ENCODE measurements at places on chromosomes 6 and 20.

- no peak for ATAC-seq
Observed at GRCh38 chr6:156654919-156655918, 122.0 kb upstream of the ARID1B start.

DNA sequence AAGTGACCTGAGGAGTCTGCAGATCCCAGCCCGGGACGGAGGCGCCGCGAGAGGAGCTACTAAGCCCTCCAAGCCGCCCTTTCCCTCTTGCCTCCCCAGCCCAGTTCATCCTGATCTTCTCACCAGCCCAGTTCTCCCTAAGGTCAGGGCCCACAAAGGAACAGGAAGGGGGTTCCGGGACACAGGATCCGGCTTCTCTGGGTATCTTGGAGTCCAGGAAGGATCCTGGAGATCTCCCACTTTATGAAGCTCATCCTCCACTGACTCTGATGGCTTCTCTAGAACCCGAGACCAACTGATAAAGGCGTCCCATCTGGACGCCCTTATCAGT lies 36.9 kb upstream of the HLA-C start:
- peak; percentile 7 for ATAC-seq

DNA sequence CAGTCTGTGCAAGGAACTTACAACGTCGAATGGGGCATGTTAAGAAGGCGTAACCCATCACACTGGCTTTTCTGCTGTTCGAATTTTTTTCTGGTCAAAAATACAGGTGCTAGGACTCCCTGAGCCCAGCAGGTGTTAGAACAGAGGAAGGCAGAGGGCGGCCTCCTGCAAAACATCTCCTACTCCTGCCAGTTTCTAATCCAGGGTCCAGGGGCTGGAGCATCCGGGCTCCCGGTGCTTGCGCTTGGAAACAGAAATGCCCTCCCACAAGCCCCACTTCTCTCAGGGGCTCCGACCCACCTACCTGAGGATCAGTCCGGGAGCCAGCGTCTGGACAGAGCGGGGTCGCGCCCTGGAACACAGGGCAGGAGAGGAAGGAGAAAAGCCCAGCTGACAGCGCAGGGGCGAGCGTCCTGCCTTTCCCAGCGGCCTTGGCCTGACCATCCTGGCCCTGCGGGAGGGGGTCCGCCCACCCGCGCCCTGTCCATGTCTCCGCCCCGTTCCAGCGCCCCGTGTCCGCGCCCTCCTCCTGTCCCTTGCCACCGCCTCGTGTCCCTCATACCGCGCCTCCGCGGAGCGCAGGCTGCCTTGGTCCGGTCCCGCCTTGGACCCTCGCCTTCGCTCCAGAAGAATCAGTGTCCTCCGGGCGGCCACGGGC lies 14.8 kb upstream of the LPA start:
- ATAC-seq: no peak

- no peak for ATAC-seq
Observed at GRCh38 chr6:9933677-9934076, 481.2 kb downstream of the TFAP2A start.

- no peak for ATAC-seq
Observed at GRCh38 chr20:24007073-24007595, 18.6 kb upstream of the GGTLC1 start.

GRCh38 chr6:3506200-3506599 lies 49.4 kb upstream of the SLC22A23 start:
- ATAC-seq: no peak

All from gastroesophageal sphincter (tissue), 4 donors.